ENCODE measurements at places on chromosomes 11 and 22.

GRCh38 chr11:17260020-17260419 is 16.5 kb upstream of the NUCB2 start:
- DNase-seq = no peak

GRCh38 chr11:45156201-45156600 is 9.8 kb downstream of the PRDM11 start:
- peak; percentile 63 for DNase-seq

DNA sequence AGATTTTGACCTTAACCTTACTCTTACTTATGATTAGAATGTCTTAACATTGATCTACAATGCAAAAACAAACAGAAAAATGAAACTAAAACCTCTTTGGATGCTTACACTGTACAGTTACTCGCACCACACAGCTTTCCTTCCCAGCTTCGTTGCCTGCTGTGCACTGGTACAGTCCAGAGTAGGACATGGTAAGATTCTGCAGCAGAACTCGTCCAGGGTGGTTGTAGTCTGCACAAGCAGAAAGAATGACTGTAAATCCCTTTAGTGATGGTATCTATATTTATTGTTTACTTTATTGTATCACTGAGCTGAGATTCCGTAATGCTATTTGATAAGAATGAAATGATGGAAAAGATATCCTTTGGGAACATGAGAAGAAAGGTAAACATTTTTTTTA is 21.0 kb upstream of the HSPA8 start:
- DNase-seq = no peak

GRCh38 chr11:47111318-47111804 is 65.3 kb downstream of the ARFGAP2 start:
- DNase-seq = no peak

- no peak for DNase-seq
Measured at GRCh38 chr11:12600829-12601228, 73.4 kb upstream of the TEAD1 start.

DNA sequence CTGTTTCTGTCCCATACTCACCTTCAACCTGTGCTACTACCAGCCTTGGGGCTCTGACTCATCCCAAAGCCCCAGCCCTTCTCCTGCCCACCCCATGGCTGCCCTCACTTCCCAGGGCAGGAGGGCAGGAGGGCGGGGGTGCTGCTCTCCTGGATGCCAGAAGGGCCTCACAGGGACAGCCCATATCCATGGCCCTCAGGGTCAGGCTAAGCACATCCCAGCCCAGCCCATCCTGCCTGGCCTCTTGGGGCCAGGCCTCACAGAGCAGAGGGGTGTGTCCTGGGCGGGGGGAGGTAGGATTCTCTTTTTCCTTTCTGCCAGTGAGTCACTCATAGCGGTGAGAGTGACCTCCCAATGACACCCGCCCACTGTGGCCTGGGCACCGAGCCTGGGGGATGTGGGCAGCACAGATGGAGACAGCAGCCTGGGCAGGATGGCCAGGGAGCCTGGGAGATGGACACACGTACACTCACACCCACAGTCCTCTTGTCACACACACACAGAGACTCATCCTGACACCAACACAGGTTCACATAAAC is 2.4 kb downstream of the LTBP3 start:
- DNase-seq = peak; percentile 78

DNA sequence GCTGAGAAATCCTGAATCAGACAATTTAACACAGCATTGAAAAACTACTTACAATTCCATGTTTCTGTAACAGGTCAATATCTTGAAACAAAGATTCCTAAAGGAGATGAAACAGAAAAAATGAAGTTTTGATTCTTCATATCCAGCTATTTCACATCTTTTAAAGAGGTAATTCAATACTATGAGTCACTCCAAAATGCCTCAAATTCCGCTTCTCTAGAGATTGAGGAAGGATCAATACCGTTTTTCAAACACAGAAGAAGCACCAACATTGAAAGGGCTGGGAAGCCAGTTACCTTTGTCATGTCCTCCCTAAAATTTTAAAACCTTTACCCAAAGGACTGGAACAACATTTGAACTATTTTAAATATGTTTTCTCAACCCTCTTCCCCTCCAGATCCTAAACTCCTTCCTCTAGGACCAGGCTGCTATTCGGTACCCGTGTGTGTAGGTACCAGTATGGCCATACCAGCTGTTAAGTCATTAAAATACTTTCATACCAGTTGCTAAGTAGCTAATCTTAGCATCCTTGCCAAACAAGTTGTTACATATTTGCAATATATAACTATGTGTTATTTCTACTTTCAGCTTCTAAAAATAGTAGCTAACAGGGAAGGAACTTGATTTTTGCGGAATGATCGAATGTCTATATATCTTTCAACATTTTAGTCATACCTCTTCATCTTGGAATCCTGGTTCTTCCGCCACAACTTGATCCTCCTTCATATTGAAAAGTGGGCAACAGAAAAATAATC is 2.3 kb downstream of the DMC1 start:
- DNase-seq = no peak

- DNase-seq = no peak
Measured at GRCh38 chr11:78586452-78587046, 11.9 kb upstream of the NARS2 start.

DNA sequence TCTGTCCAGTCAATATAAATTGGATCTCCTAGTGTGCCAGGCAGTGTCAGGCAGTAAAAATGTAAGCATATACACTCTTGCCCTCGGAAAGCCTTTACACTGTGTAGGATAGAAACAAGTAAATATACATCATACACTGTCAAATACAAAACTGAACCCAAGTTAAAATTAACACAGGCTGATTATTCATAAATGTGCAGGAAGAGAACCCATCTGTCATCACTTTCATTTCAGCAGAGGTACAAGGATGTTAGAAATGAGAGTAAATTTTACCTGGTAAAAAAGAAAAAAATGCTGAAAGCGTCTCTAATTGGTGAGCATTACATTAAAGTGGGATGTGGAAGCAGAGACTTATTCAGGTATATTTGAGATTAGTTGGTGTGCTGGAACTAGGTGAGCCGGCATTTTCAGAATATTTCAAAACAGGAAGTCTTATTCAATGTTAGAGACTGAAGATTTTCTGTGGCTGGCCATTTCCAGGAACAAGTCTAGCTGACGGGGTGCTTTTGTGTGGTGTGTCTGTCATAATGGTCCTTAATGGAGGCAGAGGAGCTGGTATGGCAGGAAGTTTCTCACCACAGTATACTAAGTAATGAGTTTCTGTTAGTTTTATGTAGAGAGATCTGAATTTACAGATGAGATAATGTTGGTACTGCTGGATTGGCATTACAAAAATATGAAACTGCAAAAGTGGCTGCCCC is 192.6 kb downstream of the CASP12 start:
- no peak for DNase-seq

- no peak for DNase-seq
Measured at GRCh38 chr11:60396382-60396781, at the start of gene MS4A14. Gene MS4A14, plus strand, starts transcription at chr11:60396459. Its CDS starts 120 bp downstream, at chr11:60396579.

DNA sequence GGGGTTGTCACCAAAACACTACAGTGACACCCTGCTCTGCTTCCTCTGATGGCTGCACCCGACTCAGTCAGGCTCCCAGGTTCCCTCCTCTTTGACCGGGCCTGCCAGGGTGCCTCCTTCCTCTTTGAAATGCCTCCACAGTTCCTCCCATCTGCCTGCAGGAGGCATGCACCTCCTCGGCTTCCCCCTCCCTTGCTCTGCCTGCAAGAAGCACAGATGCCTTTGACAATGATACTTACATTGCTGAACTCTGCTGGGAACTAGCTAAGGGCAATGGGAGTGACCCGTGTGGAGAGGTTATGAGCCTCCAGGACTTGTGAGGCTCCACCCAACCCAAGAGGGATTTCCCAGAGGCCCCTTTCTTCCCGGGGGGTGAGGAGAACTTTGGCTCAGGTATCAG is 674.1 kb downstream of the OPCML start:
- DNase-seq = no peak

GRCh38 chr11:126307706-126308105 is 3.8 kb downstream of the DCPS start:
- DNase-seq = no peak

DNA sequence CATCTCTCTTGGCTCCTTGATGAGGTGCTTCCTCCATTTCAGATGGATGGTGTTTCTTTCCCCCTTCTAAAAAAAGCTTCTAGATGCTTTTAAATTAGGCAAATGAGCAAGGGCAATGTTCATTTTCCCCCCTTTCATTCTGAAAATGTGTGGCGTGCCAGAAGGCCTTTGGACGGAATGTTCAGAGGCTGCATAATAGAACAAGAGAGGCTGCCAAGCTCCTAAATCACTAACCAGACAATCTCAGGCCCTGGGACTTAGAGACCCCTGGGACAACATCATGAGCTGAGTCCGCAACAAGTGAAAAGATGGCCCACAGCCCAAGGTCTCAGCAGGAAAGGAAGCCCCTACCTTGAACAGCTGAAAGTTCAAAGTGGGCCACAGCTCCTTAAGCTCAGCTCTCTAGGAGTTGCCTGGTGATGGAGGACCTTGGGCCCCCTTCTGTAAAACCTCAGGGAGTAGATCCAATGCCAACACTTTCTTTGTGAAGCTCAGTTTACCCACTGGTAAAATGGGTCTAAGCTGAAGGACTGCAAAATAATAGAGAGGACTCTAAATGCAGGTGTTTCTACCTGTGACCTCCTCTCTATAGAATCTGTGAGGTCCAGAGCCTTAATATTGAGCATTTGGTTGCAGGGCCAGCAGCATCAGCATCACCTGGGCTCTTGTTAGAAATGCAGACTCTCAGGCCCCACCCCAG is 144.0 kb downstream of the FBXO7 start:
- peak; percentile 90 for DNase-seq

- no peak for DNase-seq
Measured at GRCh38 chr22:49760630-49761571, 66.8 kb downstream of the BRD1 start.

- DNase-seq = no peak
Measured at GRCh38 chr22:46138058-46138797, 12.1 kb upstream of the PPARA start.

GRCh38 chr11:19814421-19814820 is 101.8 kb downstream of the NAV2 start:
- DNase-seq = no peak

- no peak for DNase-seq
Measured at GRCh38 chr11:44450295-44450932, 115.0 kb upstream of the CD82 start.

DNA sequence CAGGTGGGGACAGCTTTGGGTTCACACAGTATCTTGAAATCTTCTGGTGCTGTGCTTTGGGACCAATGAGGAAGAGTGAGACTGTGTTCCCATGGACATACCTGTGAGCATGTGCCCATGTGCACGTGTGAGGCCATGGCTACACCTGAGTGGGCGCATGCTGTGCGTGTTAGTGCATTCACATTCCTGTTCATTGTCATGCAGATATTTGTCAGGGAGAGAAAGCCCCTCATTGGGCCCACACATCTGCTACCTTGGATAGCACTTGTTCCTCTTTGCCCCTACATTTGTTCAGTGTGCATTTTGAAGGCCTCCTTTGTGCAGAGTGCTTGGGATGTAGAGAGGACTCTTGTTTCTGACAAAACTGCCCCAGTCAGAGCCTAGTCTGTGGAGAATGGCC is 154.3 kb upstream of the E2F8 start:
- DNase-seq = no peak

DNA sequence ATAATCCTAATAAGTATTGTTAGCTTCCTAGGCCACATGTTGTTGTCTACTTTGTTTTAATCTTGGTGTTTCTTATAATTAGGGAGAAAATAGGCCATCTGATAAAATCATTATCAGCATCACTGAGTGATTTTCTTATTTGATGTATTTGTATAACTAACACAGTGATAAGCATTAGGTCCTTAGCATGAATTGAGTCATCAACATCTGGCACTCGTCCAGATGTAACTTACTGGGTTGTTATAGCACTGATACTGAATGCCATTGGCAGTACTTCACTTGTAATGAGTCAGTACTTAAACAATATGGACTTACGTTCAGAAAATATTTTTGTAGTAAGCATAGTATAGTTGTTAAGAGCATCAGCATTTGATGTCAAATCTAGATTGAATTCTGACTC is 16.2 kb downstream of the API5 start:
- no peak for DNase-seq

DNA sequence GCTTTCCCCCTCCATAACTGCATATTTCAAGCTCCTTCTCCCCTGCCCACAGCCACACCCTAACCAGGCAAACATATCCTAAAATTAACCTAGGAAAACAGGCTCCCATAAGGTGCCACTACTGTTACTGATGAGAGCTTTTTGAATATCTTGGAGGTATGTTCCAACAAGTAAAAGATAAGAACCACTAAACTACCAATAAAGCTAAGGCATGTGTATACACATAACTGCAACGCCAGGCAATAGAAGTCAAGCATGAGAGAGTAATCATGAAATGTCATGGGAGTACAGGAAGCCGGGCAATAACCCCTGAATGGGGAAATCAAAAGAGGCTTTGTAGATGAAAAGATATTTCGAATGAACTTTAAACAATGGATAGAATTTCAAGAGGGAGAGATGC is 9.3 kb downstream of the MMP13 start:
- no peak for DNase-seq

GRCh38 chr11:13315517-13316432 is 38.2 kb downstream of the BMAL1 start:
- no peak for DNase-seq

- no peak for DNase-seq
Measured at GRCh38 chr22:19290400-19291217, 910 bp downstream of the CLTCL1 start.

- no peak for DNase-seq
Measured at GRCh38 chr11:3184732-3185347, 19.7 kb upstream of the OSBPL5 start.

DNA sequence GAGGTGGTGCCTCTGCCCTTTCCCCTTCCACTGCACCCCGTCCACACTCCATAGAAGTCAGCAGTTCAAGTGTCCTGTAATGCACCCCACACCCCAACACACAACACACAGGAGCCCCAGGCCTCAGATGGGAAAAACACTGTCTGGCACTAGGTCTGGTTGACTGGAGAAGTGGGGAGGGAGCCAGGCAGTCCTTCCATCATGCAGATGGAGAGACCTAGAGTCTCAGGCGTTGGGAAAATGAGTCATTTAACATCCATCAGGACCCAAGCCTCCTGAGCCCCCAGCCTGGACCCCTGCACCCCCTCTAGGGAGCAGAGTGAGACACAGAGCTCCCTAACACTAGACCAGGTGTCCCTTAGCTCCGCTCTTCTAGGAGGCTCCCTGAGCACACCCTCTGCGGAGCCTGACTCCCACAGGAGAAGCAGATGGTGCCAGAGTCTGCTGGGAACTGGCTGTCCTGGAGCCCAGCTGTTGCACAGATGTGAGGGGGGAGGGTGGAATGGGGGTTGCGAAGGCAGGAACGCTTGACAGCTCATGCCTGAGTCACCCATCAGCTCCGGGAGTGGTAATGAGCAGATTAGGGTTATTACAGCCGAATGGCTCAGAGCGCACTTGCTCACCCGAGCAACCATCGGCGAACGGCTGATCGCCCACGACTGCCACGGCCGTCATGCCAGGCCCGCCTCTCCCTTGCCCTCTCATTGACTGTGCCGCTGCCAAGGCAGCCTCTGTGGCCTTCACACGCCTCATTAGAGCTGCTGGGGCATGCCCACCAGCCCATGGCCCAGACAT is 22.1 kb upstream of the SYT7 start:
- peak; percentile 95 for DNase-seq

DNA sequence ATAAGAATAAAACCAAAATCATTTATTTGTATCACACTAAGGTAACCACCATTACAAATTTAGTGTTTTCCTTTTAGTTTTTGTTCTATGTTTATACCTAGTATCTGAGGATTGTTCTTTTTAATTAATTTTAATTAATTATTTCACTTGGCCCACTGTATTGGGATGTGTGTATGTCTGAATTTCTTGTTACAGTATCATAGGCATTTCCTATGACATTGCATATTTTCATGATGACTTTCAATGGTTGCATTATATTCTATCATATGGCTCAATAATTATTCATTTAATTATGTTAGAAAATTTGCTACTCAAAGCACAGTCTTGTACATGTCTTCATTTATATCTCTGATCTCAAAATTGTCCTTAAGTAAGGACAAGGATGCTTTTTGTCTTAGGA is 41.0 kb downstream of the C11orf71 start:
- DNase-seq = no peak
